ENCODE measurements at places on chromosomes 7 and 10.

DNA sequence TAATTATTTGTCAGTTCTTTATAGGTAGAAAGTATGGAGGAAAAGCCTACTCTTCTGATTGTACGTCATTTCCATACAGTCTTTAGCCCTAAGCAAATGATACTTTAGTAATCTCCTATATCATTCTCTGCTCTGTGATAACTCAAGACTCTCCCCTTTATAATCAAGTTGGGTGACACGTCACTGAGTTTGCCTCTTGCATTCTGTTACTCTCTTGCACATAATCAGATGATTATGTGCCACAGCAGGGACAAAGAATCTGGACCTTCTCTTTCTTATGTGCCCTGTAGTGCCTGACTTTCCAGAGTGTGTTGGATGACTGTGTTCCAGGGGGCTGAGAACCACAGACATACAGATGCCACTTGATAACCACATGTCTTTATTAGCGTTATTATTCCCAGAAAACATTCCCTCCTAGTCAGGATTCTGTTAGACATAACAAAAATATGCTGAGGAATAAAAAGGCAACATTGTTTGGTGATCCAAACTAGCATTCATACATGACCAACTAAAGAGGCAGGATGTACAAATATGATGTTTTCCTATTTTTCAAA, 116.4 kb upstream of the HGF start:
- DNase-seq: no peak

DNA sequence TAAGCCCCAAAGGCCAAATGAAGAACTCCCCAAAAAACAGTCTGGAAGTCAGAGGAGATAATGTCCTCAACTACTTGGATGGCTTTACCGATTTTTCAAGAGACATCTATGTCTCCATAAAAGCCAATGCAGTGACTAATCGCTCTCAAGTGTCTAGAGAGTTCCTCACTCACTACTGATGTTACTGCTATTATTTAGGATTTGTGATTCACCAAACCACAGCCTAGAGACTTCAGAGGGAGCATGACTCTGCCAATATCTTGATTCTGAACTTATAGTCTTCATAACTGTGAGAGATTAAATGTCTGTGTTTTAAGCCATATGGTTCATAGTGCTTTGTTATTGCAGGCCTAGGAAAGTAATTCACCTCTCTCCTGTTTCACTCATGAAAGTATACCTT, 160.2 kb downstream of the IPMK start:
- no peak for DNase-seq

GRCh38 chr10:104127411-104127810, 5.4 kb downstream of the SFR1 start:
- DNase-seq: no peak

DNA sequence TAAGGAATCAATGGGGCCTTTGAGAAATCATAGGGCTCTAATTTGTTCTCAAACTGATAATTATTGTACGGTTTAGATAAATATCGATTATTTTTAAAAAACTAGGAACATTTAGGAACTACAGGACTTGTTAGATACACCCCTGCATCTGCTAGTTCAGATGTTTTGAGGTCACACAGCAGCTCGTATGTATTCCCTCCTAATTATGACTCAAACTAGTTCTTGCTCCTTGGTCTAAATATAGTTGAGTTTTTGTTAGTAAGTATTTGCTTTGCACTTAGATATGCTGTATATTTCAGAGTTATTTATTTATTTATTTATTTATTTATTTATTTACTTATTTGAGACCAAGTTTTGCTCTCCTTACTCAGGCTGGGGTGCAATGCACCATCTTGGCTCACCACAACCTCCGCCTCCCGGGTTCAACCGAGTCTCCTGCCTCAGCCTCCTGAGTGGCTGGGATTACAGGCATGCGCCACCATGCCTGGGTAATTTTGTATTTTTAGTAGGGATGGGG, 22.7 kb downstream of the PTER start:
- no peak for DNase-seq

DNA sequence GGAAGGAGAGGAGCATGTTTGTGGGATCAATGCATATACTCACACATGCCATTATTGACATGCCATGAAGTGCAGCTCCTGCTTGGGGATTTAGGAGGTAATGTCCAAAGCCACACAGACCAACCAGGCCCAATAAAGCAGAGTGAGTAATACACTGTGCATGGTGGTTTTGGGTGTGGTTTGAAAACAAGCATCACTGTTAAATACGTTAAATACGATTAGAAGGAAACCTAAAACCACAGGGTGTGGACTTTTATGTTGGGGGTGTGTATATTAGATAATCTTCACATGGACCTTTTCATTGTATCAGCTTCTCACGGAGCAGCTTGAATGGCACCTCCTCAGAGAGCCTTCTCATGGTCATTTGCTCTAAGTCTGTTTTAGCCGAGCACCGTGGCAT, 10.4 kb upstream of the EIF3A start:
- peak; percentile 52 for DNase-seq

Data from AG09319 (cell line).